ENCODE measurements at places on chromosomes 1 and 21. TPM values are rescaled to one million over a fixed set of nuclear protein-coding genes. Genes with fewer than 3 reads are reported as not detected.

The KLF17 gene
- total RNA-seq, result not detected

The FAM20B gene
- total RNA-seq, result 61.3 TPM

The INTS11 gene
- 164 TPM for total RNA-seq

- no peak for DNase-seq
Observed at GRCh38 chr1:62318320-62318755, 896 bp downstream of the KANK4 start.

- DNase-seq, result no peak
Observed at GRCh38 chr1:53088616-53089300, 26.7 kb downstream of the PODN start.

DNA sequence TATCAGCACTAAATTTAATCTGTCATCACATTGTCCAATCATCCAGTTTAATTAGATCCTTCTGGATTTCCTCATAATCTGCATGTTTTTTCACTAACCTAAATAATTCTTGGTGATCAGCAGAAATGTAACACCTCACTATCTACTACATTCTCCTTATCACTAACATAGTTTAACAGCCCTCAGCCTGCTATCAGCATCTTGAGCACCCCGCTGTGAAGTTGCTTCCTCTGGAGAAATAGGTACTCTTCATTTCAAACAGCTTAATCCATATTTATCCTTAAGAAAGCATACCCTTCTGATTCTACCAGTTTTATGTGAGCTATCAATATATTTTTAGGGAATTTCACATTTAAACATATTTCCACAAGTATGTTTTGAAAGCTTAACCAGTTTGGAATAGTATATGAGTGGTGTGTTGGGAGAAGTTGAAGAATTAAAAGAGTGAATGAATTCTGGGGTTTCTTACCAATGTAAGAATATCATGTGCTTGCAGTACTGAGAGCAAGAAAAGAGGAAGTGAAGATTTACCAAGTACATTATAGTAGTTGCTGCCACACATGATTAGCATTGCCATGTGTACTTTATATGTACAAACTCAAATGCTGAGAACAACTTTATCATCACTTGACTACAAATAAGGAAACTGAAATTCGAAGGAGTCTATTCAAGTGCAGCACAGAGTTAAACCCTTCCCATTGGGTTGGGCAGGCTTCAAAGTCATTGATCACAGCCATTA is 771.1 kb upstream of the ADGRL4 start:
- DNase-seq, result no peak

The OR2T29 gene
- not detected for total RNA-seq

Measured in K562 (cell line).